ENCODE measurements at places on chromosomes 16 and 17.
A peak's percentile ranks its signal among the peaks of the same experiment; 100 is the strongest.

DNA sequence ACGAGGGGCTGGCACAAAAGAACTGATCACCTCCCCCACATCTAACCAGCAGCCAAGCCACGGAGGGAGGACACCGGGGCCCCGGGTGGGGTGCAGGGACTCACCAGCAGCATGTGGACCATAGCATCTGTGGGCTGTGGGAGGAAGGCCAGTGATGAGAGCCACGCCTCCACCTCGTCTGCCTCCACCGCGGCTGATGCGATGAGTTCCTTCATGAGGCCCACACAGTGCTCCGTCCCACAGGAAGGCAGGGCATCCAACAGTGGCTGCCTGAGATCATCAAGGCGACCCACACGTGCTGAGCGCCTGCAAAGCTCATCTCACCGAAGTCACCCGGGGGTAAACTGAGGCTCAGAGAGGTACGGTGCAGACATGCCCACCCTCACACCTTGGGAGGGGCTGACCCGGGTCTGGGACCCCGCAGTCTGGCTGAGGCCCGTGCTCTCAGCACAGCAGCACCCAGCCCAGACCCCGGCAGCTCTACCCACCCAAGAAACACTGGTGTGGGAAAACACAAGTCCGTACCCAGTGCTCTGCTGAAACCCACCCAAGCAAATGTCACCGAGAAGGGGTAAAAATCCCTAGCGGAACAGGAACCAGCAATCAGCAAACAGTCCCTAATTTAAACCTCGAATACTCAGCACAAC is 85.9 kb downstream of the LITAF start:
- no peak for DNase-seq

- DNase-seq = no peak
Measured at GRCh38 chr16:2471016-2471652, at the start of gene NTN3. TSS of gene NTN3 (plus strand) at chr16:2471297. CDS start at chr16:2471702, 405 bp downstream.

DNA sequence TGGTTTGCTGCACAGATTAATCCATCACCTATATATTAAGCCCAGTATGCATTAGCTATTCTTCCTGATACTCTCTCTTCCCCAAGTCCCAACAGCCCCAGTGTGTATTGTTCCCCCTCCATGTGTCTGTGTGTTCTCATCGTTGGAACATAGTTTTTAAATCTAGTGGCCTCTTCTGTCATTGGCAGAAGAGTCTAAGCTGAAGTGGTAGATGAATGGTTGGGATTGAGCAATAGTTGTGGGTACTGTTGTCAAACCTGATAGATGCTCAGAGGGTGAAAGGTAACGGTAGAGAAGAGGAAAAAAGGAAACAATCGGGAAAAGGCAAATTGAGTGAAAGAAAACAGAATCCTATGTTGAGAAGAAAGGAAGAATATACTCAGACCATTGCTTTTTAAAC is 29.9 kb downstream of the MAP3K3 start:
- no peak for DNase-seq

DNA sequence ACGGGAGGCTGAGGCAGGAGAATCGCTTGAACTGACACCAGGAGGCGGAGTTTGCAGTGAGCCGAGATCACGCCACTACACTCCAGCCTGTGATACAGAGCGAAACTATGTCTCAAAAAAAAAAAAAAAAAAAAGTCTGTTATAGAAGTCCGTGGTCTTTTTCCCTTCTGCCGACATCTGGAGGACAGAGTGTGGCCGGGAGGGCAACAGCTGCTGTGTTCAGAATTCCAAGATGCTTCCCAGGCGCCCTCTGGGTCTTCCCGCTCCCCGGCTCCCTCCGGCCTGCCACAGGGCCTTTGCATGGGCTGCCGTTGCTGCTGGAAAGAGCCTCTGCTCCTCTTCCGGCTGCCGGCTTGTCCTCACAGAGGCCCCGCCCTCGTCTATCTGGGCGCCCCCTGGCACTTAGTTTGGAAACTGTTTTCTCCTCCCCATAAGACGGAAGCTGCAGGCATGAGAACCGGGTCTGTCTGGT is 2.4 kb upstream of the CACNA1H start:
- DNase-seq = no peak

- no peak for DNase-seq
Measured at GRCh38 chr17:63331301-63332061, 114.6 kb downstream of the CYB561 start.

DNA sequence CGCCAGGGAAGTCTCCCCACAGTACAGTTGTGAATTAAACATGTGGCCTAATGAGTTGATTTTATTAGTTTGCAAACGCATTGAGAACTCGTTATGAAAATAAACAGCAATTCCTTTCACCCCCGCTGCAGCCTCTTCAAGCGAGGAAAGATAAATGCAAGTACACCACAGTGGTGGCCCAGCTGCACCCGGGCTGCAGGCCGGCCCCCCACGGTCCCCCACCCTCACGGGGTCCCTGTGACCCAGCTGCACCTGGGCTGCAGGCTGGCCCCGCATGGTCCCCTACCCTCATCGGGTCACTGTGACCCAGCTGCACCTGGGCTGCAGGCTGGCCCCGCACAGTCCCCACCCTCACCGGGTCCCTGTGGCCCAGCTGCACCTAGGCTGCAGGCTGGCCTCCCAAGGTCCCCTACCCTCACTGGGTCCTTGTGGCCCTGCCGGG is 32.2 kb downstream of the SDK2 start:
- no peak for DNase-seq

DNA sequence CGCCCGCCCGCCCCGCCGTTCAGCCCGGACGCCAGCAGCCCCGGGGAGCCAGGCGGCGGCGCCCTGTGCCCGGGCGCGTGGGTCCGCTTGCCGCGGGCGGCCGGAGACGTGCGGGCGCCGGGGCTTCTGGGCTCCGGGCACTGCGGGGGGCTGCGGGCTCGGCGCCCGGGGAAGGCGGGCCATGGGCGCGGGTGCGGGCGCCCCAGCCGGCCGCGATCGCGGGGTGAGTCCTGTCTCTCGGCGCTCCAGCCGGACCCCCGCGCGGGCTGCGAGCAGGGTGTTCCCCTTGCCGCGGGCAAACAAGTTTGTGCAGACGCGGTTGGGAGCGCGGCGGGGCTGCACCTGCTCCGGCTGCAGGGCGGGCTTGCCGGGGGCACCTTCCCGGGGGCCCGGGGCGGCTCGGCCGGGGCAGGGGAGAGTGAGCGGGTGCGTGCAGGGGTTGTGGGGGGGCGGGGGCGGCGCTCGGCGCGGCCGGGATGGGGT is 292 bp downstream of the WSCD1 start:
- no peak for DNase-seq

GRCh38 chr16:64481497-64481896 is 640.4 kb downstream of the CDH11 start:
- no peak for DNase-seq

GRCh38 chr17:54172096-54172984 is 349.6 kb downstream of the KIF2B start:
- peak; percentile 25 for DNase-seq

- DNase-seq = no peak
Measured at GRCh38 chr16:85193115-85193493, 80.8 kb upstream of the CIBAR2 start.

GRCh38 chr17:74082886-74083285 is 120.6 kb upstream of the RPL38 start:
- DNase-seq = no peak

- DNase-seq = no peak
Measured at GRCh38 chr17:76492123-76492988, 8.9 kb downstream of the RHBDF2 start.

GRCh38 chr16:4925293-4925607 is 11.7 kb downstream of the PPL start:
- DNase-seq = no peak

DNA sequence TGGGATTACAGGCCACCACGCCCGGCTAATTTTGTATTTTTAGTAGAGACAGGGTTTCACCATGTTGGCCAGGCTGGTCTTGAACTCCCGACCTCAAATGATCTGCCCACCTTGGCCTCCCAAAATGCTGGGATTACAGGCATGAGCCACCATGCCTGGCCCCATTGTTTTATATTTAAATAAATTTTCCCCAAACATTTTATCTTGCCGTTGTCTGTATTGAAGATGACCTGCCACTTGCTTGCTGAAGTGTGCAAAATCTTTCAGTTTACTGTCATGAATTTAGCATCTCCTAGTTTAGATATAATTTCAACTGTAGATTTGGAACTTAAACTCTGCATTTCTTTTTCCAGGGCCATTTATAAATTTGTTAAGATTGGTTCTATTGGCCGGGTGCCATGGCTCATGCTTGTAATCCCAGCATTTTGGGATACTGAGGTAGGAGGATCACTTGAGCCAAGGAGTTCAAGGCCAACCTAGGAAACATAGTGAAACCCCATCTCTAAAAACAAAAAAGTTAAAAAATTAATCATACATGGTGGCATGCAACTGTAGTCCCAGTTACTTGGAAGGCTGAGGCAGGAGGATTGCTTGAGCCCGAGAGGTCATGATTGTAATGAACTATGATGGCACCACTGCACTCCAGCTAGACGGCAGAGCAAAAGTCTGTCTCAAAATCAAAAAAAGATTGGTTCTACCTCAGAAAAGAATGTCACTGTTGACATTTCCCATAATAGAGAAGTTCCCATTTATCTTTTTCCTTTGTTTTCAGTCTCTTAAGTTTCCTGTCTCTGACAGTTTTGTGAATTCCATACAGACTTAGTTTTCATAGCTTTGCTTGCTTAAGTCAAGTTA is 84.4 kb downstream of the VMP1 start:
- DNase-seq = no peak

DNA sequence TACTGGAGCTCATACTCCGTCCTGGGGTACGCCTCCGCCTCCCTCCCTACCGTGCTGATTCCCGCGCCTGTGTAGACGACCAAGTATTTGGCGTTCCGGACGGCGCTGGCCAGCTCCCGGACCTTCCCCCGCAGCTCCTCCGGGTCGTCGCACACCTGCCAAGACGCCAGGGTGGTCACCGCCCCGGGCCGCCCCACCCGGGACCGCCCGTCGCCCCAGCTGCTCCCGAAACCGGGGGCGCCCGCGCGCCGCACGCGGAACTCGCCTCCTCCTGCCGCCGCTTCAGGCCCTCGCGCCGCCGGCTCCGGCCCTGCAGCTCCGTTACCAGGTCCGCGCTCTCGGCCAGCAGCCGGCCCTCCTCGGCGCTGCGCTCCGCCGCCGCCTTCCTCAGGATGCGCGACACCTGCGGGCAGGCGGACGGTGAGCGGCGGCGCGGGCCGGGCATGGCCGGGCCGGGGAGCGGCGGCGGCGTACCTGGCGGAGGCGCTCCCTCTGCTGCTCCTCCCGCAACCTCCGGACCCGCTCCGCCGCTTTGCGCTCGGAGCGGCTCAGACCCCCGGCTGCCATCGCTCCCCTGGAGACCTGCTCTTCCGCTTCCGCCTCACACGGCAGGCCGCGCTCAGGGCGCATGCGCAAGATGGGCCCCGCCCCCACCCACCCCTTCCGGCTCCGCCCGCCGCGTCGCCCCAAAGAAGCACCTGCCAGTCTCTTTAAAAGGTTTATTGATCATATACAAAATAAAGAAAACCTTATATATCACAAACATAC is at the start of gene SIRT7:
Gene SIRT7 (minus strand): TSS at position 612 of the 768 bp plus-strand sequence. CDS start 45 bp downstream, at position 567.
- peak; percentile 69 for DNase-seq

DNA sequence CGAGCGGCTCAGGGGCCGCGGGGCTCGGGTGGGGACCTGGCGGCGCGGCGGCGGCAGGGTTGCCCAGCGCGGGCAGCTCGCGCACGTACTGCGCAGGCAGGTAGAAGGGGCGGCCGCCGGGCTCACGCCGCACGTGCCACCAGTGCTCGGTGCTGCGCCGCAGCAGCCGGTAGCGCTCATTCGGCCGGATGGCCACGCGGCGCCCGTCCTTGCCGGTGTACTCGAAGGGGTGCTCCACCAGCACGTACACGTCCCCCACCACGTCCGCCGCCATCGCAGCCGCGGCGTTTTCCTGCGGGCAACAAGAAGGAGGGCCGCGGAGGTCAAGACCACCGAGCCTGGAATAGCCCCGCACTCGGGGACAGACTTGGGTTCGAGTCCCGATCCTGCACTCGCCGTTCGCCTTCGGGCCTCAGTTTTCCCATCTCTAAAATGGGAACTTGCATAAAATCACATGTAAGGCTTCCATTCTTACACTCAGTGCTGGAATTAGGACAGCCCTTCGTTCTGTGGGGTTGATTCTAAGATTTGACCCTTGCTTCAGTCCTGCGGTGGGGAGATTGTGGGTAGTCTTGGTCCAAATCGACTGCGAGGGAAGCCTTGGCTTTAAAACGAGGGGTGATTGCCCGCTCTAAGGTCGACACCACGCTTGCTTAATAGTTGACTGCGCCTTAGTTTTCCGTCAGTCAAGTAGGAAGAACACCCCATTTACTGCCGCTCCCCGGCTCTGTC is 2.5 kb downstream of the ARHGAP27 start:
- DNase-seq = no peak

DNA sequence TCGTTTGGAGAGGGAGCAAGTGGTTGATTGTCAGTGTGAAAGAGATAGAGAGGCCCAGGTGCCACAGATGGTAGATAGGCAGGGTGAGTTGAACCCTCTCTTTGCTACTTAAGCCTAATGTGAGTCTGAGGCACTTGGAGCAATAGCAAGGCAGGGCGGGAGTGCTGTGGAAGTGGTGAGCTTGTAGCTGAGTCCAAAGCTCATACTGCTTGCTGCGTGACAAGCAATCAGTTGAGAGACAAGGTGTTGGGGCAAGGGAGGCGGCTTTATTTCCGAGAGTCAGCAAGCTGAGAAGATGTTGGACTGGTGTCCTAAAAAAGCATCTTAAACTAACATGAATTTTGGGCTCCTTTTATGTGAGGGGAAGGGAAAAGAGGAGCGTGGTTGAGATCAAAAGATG is 112.9 kb upstream of the ZKSCAN2 start:
- DNase-seq = no peak

DNA sequence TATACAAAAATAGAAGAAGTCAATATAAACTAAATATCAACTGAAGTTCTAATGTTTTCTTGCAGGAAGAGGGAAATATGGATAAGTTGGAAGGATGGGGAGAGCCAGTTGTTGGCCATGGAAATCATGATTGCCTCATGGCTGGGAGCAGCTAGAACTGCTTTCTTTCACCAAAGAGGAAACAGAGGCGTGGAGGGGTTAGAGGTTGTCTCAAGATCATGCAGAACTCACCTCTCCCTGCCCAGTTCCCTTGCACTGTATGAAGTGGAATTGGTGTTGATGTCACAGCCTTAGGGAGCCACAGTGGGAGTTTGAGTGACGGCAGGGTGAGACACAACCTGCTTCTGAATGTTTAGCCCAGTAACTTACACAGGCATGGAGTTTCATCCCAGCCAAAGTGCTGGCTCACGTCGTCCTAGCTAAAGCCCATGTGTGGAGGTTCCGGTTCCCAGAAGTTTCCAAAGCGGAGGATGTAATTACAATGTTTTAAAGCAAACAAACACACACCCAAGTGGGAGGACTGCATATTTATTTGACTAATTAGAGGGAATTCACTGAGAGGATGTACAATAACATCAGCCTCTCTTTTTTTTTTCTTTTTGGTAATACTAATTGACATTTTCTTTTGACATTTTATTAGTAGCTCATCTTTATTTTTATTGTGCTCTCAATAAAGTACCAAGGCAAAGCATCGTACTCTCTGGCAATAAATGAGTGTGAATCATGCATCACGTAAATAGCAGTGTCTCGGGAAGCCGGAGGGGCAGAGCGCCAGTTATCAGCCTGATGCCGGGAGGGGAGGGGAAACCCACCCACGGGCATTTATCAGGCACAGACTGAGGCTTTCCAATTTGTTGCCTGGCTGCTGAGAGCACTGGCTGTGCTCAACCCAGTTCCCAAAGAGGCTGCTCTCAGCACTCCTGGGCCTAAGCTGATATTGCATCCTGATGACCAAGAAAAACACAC is 118.7 kb upstream of the CDH5 start:
- DNase-seq = no peak

GRCh38 chr16:49964316-49964715 is 60.7 kb upstream of the CNEP1R1 start:
- DNase-seq = no peak

Measured in left kidney (tissue), 8 donors.